Gastroesophageal sphincter (tissue), 4 donors: ENCODE measurements at places on chromosomes 2 and 18. TPM values are rescaled to one million over a fixed set of nuclear protein-coding genes. Genes with fewer than 3 reads are reported as not detected.

RESP18 gene
- not detected for total RNA-seq

MPP4 gene
- total RNA-seq, result 0.35 TPM

DNA sequence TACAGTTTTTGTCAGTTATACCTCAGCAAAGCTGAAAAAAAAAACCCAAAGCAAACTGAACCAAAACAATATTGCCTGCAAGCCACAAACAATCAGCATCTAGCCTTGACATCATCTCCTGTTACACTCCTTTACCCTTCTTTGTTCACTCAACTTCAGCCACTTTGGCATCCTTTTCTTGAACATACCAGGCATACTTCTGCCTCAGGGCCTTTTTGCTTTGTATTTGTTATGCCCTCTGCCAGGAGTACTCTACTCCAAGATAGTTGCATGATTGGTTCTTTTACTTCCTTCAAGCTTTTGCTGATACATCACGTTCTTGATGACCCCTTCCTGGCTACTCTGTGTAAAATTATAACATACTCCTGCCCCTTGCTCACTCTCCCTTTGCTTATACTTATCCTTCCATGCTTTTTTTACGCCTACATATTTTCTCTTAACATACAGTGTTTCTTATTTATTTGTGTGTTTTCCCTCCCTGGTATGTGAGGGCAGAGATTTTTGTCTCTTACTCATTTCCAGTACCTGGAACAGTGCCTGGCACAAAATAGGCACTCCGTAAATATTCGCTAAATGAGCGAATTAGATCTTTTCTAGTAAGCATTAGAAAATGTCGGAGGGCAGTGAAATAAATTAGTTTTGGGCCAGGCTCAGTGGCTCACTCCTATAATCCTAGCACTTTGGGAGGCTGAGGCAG lies 12.7 kb downstream of the ABI2 start:
- no peak for ATAC-seq

DNA sequence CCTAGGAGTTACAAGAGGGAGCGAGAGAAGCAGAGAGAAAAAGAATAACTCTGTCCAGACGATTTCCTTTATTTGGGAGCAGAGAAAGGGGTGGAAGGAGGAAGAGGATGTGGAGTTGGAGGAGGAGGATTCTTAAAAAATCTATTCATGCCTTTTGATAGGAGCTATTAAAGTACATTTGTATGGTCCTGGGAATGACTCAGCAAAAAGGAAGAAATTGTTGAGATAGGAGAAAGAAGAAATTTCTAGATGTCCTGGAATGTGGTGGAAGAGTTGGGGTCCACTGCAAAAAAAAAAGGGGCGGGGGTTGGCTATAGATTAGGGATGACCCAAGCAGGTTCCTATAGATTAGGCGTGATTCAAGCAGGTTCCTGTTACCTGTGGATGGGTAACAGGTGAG lies 32.4 kb upstream of the RPRM start:
- ATAC-seq, result no peak

GRCh38 chr18:74351354-74351753 lies 35.7 kb downstream of the C18orf63 start:
- peak; percentile 34 for ATAC-seq

- no peak for ATAC-seq
Observed at GRCh38 chr2:157043786-157044185, 213.7 kb upstream of the GALNT5 start.

- ATAC-seq, result no peak
Observed at GRCh38 chr2:42979870-42980763, 187.7 kb upstream of the HAAO start.

GRCh38 chr2:133506996-133507395 lies 61.3 kb downstream of the NCKAP5 start:
- ATAC-seq, result no peak

- ATAC-seq, result no peak
Observed at GRCh38 chr2:121140734-121141133, 144.3 kb downstream of the TFCP2L1 start.

- ATAC-seq, result no peak
Observed at GRCh38 chr2:202299712-202300111, 34.1 kb downstream of the NOP58 start.

GRCh38 chr2:64635976-64636911 lies 17.5 kb downstream of the SERTAD2 start:
- ATAC-seq, result no peak

- no peak for ATAC-seq
Observed at GRCh38 chr2:134233728-134234136, 20.1 kb upstream of the MGAT5 start.

DNA sequence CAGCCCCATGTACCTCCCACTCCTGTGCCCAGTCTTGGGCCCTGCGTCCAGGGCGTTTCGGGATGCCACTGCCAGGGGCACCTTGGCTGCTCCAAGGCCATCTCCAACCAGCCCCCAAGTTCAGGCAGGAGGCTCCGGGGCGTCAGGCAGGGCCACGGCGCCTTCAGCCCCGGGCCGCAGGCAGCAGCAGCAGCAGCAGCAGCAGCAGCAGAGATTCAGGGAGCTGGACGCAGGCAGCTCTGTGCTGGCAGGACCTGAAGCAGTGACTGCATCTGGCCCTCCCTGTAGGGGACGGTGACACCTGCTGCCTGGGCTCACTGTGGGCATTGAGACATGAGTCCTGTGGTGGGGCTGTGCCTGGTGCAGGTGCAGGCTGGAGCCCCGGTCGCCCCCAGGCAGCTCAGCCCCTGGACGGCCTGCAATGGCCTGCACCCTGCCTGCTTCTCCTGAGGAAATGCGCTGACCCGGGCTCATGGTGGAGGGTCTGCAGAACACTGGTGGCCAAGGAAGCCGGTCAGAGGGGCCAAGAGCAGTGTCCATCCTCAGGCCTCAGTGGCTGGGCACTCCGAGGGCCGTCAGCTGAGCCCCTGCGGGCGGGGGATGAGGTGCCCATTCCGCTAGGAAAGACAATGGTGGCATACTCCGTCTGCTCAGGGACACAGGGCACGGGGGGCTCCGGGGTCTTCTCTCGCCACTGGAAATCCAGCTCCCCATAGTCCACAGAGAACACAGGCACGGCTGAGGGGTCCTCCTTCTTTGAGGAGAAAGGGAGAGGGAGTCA lies 8.0 kb downstream of the PDCD1 start:
- ATAC-seq, result no peak

DNA sequence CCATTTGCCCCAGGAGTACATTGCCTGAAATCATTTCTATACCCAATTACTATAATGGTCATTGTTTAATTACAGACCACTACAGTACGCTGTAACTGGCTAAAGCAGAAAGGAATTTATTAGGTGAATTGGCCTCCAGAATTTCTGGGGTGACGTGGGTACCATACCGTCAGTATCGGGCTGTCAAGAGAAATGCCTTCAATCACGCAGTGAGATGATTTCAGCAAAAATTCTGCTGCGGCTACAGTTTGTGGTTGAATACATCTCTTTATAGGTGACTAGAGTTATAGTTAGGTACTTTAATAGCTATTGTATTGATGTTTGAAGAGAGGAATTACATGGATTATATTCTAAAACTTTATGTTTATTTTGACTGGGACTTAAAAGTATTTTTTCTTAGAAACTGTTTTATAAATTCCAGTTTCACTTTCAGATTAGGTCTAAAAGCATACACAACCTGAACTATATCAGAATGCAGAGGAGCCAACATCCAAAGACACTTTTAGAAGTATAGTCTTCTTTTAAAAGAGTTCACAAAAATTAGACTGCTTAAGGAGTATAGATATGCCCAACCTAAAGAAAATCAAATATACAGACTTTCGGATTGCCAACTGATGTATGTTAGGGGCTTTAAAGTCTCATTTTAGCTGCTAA lies 128.4 kb downstream of the TTC27 start:
- ATAC-seq, result no peak
